ENCODE measurements at places on chromosomes 16 and 17. TPM values are rescaled to one million over a fixed set of nuclear protein-coding genes. Genes with fewer than 3 reads are reported as not detected.

- DNase-seq, result peak; percentile 82
These were observed 120.9 kb downstream of the MRM1 start for GRCh38 chr17:36722121-36722902.

GRCh38 chr16:59591480-59591879 lies 857.4 kb upstream of the GOT2 start:
- no peak for DNase-seq

- no peak for DNase-seq
These were observed 59.4 kb downstream of the CLEC19A start for GRCh38 chr16:19344980-19345379.

- no peak for DNase-seq
These were observed 30.1 kb downstream of the HIC1 start for GRCh38 chr17:2084766-2085647.

KRT9 gene
- total RNA-seq, result not detected

SP6 gene
- not detected for total RNA-seq

- DNase-seq, result no peak
These were observed 41.3 kb upstream of the ACSF3 start for GRCh38 chr16:89052191-89052889.
